ENCODE measurements at places on chromosomes 6 and 20.

- no peak for DNase-seq
These were observed 49.9 kb downstream of the IPCEF1 start for GRCh38 chr6:154306696-154307095.

GRCh38 chr6:109631403-109631802 lies 59.6 kb downstream of the AK9 start:
- DNase-seq = no peak

DNA sequence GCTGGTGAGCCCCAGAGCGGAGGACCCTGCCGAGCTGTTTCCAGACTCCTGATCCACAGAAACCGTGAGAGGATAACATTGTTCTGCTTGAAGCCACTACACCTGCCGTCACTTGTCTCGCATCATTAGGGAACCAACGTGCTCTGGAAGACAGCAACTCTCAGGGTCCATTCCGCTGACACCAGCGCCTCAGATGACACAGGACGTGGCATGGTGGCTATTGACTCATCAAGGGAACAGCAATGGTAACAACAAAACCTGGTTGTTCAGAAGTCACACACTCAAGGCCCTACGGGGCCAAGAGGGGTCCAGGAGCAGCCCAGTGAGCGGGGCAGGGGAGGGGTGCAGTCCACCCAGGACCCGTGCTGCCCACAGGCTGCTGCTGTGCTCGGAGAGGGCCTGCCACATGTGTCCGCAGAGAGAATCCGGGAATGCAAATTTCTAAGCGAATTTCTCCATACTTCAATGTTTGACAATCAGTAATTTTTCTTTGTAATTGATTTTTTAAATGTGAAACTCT lies 110.4 kb downstream of the TTLL2 start:
- no peak for DNase-seq

DNA sequence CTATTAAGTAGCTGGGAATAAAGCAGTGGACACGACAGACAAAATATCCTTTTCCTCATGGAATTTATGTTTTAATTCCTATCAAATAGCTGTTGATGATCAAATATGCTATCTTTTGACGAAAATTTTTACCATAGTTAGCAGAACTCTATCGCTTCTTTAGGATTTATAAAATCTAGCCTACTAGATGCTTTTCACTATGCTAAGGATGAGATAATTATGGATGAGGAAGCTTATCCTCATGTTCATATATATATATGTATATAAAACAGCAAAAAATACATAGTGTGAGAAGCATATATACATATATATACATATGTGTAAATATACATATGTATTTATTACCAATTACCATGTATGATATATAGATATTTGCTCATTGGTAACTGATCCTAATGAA lies 12.9 kb upstream of the PRSS16 start:
- DNase-seq = no peak

DNA sequence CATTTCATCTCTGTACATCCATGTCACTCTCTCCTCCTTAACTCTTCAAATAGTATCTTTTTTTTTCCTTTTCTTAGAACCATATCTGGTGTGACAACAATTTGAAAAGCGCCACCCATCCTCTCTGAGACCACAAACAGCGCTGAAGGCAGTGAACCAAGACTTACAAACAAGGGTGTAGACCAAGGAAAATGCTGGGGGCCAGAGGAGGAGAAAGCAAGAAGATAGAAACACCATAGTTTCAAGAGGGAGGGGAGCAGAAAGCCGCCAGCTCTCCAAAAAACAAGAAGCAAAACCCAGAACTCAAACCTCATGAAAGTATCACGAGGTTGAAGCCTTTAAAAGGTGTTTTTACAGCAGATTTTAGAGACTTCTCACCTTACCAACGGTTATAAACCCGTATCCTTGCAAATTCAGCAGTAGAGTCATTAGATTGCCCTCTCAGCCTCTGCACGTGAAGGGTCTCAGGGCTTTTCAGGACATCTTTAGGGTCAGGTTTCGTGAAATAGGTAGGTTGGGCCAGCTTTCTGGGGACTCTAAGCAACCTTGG lies 13.3 kb upstream of the RIPOR2 start:
- no peak for DNase-seq

DNA sequence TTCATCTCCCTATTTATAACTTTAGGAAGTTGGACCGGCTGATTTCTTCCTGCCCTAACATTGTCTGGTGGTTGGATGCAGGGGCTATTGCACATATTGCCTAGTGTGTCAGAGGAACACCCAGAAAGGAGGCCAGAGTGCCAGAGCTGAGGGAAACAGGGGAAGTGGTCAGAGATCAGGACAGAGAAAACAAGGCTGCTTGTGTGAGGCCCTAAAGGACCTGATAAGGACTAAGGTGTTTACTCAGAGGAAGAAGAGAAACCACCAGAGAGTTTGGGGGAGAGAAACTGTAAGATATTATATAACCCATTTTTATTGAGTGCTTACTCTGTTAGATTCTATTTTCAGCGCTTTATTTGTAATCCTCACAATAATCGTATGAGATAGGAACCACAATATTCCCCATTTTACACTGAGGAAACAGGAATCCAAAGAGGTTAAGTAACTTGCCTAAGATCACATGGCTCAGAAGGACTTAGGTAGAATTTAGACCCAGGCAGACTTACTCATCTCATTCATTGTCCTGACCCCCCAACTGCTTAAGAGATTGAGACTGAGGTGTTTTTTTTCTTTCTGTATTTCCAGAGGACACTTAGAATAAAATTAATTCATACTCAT lies 54.0 kb upstream of the REV3L start:
- DNase-seq = no peak

DNA sequence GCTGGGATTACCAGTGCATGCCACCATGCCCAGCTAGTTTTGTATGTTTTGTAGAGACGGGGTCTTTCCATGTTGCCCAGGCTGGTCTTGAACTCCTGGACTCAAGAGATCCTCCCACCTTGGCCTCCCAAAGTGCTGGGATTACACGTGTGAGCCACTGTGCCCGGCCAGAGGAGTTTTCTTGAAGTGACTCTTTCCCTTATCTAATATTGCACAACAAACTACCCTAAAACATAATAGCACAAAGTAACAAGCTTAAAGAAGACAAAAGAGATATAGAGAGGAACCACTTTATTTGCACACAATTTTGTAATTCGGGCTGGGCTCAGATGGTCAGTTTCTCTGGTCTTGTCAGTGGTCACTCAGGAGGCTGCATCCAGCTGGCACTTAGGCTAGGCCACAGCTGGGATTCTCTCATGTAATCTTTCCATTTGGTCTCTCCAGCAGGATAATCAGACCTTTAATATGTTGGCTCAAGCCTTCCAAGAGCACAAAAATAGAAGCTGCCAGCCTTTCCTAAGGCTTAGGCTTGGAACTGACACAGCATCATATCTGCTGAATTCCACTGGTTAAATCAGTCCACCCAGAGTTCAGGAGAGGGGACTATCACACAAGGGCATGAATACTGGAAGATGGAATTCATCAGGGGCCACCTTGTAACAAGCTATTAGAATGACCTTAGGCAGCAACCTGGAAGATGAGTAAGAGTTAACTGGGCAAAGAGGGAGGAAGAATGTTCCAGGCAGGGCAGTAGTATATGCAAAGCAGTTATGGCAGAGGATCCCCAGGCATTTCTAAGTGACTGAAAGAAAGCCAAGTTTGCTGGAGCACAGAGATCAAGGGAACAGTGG lies 56.7 kb upstream of the PNRC1 start:
- peak; percentile 30 for DNase-seq

- no peak for DNase-seq
These were observed 354.5 kb downstream of the CBLN4 start for GRCh38 chr20:55650657-55651360.

DNA sequence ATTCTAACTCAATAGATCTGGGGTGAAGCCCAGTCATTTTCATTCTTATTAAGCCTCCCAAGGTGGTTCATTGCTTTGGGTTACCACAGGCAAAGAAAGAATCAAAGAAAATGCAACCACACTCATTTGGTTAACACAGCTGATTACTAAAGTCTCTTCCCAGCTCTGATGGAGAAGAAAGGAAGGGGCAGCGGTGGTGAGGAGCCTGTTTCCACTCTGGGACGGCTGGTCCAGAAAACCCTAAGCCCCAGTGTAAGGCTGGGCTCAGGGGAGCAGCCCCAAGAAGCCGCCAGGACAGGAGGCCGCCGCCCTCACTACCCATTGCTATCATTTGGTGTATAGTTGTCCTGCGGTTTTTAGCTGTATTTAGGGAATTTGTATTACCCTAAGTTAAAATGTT lies 226.9 kb downstream of the CD83 start:
- no peak for DNase-seq

DNA sequence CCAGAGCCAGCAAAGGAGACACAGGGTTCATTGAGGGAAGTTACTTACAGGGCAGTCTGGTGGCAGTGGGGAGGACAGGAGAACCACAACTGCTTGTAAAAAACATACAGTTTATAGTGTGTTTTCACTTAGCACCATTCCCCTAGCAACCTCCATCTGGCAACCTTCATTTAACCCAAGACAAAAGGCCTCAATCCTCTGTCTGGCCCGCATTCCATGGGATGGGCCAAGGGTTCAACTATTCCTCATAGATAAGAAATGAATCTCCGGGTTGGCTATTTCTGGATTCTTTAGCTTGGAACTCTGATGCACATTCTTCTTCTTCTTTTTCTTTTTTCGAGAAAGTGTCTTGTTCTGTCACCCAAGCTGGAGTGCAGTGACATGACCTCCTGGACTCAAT lies 26.3 kb upstream of the FYN start:
- no peak for DNase-seq

DNA sequence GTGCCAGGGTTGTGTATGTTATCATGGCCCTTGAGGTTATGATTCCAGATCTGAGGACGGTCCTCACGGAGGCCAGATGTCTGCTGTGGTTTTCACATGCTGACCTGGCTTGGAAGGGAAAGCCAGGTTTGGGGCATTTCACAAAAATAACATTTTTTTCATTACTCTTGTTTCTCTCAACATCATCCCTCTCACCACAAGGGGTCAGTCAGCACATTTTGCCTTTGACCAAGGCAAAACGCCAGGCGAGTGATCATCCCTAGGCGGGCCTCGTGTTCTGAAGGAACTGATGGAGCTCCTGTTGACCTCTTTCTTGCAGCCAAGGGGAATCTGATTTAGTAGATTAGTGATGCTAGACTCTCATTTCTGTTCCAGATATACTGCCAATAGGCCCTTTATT lies 133.5 kb downstream of the TBC1D7 start:
- DNase-seq = peak; percentile 14

- DNase-seq = no peak
These were observed 36.0 kb upstream of the MPC1 start for GRCh38 chr6:166418691-166419143.

GRCh38 chr20:51004781-51005180 lies 18.1 kb downstream of the KCNG1 start:
- DNase-seq = no peak

- DNase-seq = peak; percentile 97
These were observed 115.1 kb downstream of the JAG1 start for GRCh38 chr20:10558635-10559187.

DNA sequence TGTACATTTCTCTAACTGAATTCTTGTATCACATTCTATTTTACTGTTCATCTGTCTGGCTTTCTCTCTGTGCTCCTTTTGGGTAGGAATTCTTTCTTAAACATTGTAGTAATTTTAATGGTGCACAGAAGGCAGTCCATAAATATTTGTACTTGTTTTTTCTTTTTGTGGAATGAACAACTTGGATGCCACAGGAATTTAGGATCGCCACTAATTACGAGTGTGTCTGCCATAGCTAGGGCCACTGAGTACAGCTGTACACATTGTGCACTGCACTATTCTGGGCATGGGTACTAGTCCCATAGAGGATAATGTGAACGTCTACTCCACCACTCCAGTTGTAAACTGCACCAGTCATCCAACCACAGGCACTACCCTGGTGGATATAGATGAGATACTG lies 39.3 kb upstream of the TMEM200A start:
- DNase-seq = no peak

DNA sequence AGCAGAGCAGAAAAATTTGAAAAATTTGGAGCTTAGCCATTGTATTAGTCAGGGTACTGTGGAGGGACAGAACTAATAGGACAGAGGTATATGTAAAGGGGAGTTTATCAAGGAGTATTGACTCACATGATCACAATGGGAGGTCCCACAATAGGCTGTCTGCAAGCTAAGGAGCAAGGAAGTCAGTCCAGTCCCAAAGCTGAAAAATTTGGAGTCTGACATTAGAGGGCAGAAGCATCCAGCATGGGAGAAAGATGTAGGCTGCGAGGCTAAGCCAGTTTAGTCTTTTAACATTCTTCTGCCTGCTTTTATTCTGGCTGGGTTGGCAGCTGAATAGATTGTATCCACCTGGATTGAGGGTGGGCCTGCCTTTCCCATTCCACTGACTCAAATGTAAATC lies 82.0 kb downstream of the SMPDL3A start:
- no peak for DNase-seq

GRCh38 chr6:101458826-101459225 lies 65.3 kb downstream of the GRIK2 start:
- DNase-seq = no peak

DNA sequence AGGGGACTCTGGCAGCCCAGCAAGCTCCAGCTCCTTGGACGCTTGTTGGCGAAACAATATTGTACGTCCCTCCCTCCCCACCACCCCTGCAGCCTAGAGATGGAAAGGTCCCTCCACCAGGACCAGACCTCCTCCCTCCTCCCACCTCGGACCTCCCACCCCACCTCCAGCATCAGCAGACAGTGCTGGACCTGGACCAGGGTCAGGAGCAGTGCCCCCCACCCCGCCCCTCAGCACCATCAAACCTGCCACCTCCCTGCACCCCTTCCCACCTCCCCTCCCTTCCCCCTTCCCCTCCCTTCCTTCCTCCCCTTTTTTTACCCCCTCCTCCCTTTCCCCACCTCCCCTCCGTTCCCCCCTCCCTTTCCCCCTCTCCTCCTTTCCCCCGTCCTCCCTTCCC lies 98.4 kb downstream of the TAF4 start:
- no peak for DNase-seq

- peak; percentile 81 for DNase-seq
These were observed at the start of gene FAM50B for GRCh38 chr6:3848925-3849605. TSS of gene FAM50B (plus strand) at chr6:3849373. CDS start at chr6:3849812, 439 bp downstream.

GRCh38 chr6:66418906-66419305 lies 711.9 kb upstream of the EYS start:
- no peak for DNase-seq

GRCh38 chr6:503610-504362 lies 112.2 kb downstream of the IRF4 start:
- no peak for DNase-seq

DNA sequence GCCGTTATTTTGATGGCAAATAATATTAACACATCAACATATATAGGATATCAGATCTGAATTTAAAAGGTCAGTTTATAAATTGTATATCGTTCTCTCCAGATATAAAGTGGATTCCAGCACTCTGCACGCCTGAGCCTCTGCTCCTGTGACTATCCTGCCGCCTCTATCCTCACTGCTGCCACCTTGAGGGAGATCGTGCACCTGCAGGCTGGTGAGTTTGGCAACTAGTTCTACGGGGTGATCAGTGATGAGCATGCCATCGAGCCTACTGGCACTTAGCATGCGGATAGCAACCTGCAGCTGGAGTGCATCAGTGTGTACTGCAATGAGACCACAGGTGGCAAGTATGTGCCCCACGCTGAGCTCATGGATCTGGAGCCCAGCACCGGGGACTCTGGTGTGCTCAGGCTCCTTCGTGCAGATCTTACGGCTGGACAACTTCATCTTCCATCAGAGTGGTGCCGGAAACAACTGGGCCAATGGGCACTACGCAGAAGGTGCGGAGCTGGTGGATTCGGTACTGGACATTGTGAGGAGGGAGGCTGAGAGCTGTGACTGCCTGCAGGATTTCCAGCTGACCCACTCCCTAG lies 84.9 kb downstream of the FBXO5 start:
- peak; percentile 56 for DNase-seq

Data from mammary epithelial cell (primary cell).